ENCODE measurements at places on chromosomes 12 and 14.

DNA sequence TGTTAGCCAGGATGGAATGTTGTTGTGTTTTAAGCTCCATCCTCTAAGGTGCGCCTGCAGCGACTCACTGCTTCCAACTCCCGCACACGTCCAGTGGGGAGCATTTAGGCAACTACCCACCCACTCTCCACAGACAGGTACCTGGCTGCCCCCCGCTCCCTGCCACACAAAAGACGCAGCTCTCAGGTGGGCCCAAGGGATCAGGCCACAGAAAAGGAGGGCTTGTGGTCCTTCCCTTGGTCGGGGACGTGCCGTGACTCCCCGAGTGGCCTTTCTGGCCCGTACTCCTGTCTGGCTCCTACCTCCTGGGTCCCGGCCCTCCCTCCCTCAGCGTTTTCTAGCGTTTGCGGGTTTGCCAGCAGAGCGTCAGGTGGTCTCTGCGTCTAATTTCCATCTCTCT is 16.2 kb downstream of the TEDC1 start:
- DNase-seq, result no peak

- no peak for DNase-seq
These were observed 6.1 kb upstream of the BDKRB2 start for GRCh38 chr14:96198430-96199130.

DNA sequence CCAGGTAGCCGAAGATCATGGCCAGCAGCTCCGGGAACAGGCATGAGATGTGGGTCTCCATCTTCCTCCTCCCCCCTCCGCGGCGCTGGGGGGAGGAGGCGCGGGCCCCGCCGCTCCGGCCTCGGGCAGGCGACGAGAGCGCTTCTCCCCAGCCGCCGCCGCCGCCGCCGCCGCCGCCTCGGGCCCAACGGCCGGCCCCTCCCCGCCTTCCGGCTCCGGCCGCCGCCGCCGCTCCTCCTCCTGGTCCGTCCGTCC is 448 bp downstream of the FBXL14 start:
- DNase-seq, result no peak

- no peak for DNase-seq
These were observed 72.0 kb upstream of the RESF1 start for GRCh38 chr12:31887109-31887811.

- DNase-seq, result no peak
These were observed 1313.5 kb upstream of the TMEM132C start for GRCh38 chr12:126953365-126953889.

GRCh38 chr12:22231836-22232235 is 102.7 kb downstream of the ST8SIA1 start:
- DNase-seq, result no peak

GRCh38 chr14:37625597-37626595 is 30.5 kb downstream of the TTC6 start:
- DNase-seq, result peak; percentile 22

DNA sequence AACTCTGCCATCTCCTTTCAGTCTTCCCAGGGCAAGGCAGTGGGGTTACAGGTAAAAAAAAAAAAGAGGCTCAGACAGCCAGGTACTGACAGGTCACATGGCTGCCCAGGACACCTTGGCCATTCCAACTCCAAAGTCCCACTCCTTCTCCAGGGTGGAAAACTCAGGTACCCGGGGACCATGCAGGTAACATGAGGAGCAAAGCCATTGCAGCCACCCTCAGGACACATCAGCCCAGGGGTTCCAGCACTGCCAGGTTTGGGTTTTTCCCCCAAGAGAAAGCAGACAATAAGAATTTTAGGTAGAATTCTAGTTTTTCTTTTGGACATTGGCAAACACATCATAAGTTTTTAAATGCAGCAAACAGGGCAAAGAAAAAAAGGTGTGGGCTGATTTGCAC is 15.3 kb downstream of the FAM222A start:
- no peak for DNase-seq

DNA sequence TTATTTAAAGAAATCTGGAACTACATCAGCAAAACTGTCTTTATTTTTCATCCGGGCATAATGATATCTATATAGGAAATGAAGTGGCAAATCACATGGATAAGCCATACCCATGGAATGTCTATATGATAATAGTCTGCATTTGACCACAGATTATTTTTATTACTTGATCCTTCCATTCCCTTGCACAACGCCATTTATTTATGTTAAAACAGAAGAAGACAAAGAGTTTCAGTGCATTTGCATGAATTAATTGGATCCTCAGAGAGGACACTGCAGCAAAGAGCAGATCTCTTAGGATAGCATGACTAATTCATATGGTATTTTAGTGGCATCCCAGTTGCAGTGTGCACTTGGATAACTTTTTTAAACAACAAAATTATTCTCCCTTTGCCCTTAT is 345.0 kb downstream of the CCDC91 start:
- peak; percentile 71 for DNase-seq

DNA sequence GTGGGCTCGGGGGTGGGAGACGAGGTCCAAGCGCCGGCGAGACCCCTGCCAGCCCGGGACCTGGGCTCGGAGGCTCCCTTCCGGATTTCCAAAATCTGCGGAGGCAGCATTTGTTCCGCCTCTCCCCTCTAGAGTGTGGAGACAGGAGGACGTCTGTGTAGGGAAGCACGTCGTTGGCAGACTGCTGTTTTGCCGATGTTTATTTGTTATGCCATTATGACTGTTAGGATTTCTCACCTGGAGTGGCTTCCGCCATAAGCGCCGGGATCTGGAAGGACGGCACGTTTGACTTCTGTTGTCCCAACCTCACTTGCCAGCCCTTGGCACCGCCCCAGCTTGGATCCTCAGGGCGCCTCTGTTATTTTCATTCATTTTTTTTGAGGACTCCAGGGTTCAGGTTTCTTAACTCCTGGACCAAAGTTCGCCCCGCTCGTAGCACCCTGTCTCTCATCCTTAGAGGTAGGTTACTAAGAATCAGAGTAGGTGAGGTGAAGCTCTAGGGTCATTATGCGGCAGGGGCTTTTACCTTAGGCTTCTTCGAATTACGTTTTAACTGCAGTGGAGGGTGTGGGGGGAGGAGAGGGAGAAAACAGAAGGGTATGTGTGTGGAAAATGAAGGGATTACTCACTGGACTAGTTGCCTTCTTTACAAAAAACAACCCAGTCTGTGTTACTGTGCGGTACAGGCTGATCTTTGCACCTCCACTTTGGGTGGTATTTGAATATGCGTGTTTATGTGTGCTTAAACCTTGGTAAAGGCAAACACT is 547 bp upstream of the PYGL start:
- DNase-seq, result peak; percentile 62

DNA sequence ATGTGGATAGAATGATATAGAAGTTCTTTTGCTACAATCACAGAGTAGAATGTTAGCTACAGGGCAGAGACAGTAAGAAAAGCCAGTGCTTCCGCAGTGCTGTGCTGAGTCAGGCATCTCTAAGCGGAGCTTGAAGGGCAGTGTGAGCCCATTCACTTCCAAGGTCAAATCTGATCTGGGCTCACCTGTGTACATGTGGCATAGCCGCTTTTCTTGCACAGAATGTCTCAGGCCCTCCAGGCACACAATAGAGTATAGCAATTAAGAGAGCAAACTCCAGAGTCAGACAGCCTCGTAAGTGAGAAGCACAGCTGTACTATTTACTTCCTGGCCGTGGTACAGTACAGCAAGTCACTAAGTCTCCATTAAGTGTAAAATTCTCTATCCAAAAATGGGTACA is 26.8 kb downstream of the CORO1C start:
- DNase-seq, result no peak

DNA sequence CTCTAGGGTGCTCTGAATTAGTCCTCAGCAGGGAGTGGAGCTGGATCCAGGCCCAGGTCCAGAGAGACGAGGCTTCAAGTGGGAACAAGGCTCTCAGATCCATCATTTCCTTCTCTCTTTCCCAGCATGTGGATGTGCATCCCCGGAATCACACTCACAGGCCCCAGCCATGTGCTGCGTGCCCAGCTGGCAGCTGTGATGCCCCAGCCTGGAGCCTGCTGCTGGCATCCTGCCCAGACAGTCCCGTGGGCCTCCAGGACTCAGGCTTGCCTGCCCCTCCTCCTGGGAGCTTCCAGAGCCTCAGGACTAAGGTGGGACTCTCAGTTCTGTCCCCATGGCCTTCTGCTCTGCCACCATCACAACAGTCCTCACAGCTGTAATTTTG is 6.2 kb upstream of the KRT84 start:
- peak; percentile 78 for DNase-seq

- no peak for DNase-seq
These were observed 17.9 kb upstream of the DHRS7 start for GRCh38 chr14:60183138-60183537.

GRCh38 chr14:69039288-69039628 is 60.2 kb upstream of the ACTN1 start:
- DNase-seq, result no peak

DNA sequence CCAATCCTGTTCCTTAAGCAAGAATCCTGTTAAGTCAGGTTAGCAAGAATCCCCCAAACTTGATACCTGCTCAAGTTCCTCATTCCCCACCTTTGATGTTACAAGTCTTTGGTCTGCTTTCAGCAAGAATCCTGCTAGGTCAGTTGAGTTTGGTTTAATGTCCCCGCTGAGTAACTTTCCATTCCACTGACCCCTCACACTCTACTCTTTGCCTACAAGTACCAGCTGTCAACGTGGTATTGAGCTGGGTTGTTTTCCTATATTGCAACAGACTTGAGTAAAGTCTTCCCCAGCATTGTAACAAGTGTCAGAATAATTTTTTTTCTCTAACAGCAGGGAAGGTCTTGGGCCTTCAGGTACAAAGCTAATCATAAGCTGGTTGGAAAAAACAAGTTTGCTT is 6.3 kb downstream of the PPM1H start:
- DNase-seq, result no peak

DNA sequence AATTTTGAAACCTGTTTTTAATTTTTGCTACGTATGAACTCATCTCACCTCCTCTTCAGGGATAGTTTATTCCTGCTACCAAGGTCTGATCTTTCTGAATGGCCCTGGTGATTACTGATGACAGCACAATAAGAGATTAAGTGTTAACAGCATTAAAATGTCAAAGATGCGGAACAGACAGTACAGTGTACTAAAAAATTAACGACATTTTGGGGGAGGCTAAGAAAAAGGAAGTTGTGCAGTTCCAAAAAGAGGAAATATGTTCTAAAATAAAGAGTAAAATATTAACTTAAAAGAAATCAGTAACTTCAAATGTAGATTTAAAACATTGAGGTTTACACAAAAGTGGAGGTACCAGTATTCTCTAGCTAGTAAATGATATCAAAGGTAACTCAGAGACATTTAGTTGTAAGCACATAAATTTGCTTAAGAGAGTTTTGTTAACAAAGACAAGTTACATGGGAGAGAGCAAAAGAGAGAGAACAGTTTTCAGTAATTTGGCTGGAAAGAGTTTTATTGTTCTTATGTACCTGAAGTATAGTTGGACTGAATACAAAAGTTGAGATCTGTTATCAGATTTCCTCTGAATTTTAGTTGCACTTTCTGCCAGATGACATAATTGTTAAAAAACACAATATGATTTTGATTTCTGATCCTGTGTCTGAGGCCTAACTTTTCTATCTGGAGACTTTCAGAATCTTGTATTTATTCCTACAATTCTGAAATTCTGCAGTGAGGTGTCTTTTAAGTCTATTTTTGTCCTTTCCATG is 4.2 kb upstream of the CLECL1 start:
- DNase-seq, result no peak

- DNase-seq, result peak; percentile 25
These were observed 27.6 kb upstream of the GALNT9 start for GRCh38 chr12:132356691-132357622.

- peak; percentile 92 for DNase-seq
These were observed 16.4 kb downstream of the LRCOL1 start for GRCh38 chr12:132593938-132594358.

- no peak for DNase-seq
These were observed 19.4 kb downstream of the SLC25A21 start for GRCh38 chr14:37153005-37153404.
